ENCODE measurements at places on chromosomes 7 and 10.

DNA sequence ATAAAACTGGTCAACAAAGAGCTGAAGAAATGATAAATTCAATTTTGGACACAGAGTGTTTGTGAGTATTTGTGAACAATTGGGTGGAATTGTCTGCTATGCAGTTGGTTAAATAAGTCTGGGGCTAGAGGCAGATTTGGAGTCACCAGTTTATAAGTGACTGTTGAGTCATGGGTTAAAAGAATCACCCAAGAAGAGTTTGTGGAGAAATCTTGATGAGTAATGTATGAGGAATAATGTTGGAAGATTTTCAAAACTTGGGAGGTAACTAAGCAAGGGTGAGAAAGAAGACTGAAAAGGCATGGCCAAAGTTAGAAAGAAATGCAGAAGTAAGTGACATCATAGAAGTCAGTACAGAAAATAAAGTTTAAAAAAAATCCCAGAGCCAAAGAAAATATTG, 750.7 kb downstream of the MAGI2 start:
- no peak for DNase-seq

- no peak for DNase-seq
These were observed 402.6 kb downstream of the NEBL start for GRCh38 chr10:20494474-20494873.

GRCh38 chr7:139592801-139593461, 69.4 kb downstream of the CLEC2L start:
- no peak for DNase-seq

DNA sequence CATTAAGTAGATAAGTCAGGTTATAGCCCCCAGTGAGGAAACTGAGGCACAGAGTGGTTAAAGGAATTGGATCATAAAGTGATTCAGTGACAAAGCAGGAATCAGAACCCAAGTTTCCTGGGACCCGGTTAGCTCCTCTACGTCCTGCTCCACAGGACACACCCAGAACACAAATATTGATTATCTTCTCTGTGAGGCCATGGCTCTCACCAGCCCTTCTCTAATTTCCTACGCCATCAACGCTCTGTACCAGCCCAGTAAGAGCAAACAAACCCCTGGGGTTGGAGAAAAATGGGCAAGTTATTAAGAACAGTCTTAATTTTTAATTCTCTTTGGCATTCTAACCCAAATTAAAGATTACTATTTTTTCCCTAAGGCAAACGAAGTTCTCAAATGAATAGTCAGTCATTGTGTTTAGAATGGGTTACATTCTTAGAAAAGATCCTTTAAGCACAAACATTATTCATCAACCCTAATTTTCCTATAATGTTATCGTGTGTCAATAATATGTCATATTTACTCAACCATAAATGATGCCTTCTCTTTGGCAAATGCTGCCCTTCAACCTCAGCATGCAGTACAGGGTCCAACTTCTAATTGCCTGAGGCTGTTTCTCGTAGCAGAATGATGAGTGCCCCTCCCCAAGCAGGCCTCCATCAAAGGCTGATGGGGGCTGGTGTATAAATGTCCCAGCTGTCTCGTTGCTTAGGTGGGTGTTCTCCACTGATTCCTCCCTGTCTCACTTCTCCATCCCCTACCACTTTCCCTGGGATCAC, 25.4 kb upstream of the TM9SF3 start:
- no peak for DNase-seq

- no peak for DNase-seq
These were observed 81.0 kb upstream of the PRSS58 start for GRCh38 chr7:142338633-142339501.

GRCh38 chr7:30117896-30118295, 16.9 kb upstream of the MTURN start:
- DNase-seq, result no peak

DNA sequence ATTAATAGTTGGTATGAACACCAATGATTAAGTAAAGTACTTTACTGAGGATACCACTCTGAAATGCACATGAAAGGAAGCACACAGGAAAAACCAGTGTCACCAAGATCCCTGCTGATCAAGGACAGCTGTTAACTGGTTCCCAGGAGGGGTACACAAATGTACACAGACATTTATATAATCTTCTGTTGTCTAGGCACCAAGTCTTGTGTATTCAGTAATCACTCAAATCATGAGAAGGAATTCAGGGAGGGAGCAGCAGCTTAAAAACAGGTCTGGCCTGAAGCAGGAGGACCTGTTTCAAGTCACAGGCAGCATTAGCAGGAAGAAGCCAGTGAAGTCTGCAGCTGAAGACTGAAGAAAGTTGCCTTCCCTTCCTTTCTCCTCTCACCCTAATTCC, 18.7 kb downstream of the MPP7 start:
- DNase-seq, result no peak

GRCh38 chr10:110013630-110014293, 6.0 kb downstream of the ADD3 start:
- DNase-seq, result no peak

GRCh38 chr7:71553306-71553705, 421.4 kb downstream of the GALNT17 start:
- no peak for DNase-seq

DNA sequence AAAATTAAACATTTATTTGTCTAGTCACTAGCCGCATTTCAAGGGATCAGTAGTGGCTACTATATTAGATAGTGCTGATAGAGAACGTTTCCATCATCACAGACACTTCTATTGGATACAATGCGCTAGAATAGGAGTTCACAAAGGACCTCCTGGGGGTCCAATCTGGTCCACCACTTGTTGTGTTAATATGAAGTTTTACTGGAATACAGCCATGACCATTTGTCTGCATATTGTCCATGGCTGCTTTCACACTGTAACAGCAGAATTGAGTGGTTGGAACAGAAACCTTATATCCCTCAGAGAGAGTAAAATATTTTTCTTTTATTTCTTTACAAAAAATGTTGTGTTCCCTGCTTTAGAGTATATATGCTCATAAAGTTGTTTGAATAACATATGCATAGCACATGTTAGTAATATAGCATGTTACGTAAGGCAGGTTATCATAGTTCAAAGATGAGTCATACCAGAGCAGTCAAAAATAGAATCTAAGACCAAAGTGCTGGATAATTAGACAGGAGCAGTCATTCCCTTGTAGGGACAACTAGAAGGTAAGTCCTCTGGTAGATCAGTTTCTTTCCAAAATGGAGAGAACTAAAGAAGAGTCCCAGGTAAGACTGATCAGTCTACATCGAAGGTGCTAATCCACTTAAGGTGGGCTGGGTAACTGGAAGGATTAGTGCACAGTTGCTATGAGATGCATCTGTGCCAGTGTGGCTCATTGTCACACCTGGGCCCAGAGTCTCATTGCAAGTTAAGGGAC, 14.9 kb downstream of the BZW2 start:
- DNase-seq, result no peak

DNA sequence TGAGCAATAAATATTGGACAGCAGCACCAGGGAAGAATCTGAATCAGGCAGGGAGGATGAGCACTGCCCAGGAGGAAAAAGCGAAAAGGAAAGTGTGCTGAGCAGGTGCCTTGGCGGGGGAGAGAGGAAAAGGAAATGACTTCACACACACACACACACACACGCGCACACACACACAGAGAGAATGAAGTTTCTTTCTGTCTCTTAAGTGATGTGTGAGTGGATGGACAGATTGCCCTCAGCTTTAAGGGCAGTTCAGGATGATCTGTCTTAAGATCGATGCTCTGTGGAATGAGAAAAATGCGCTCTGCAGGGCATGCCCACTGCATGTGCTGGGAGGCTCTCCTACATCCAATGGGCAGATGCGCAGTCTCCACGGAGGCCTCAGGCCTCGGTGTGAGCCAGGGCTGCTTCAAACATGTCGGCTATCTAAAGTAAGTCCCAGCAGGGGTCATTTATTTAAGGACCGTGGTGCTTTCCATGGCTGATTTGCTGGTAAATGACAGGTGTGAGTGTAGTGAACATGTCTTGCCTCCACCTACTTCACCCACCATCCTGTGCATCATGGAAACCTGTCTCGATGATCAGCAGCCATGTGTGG, 2.5 kb upstream of the ACBD5 start:
- peak; percentile 30 for DNase-seq

GRCh38 chr7:151515276-151515565, 4.5 kb downstream of the RHEB start:
- no peak for DNase-seq

- DNase-seq, result no peak
These were observed 274.3 kb downstream of the ZMYND11 start for GRCh38 chr10:409408-410040.

DNA sequence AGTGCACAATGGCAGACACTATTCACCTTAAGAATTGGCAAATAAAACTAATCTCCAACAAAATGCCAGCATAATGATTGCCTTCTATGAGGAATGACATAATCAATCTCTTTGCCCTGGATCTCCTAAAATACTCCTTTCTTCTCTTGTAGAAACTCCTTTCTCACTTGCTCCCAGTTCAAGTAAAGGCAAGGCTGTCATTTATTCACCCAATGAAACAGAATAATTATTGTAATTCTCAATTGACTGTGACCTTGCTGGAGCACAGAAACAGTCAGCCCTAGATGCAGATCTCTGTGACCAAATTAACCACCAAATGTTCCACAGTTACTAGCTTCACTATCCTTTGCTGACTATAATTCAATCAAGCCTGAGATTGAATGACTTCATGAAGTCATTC, 99.3 kb downstream of the SEMA3C start:
- DNase-seq, result no peak

DNA sequence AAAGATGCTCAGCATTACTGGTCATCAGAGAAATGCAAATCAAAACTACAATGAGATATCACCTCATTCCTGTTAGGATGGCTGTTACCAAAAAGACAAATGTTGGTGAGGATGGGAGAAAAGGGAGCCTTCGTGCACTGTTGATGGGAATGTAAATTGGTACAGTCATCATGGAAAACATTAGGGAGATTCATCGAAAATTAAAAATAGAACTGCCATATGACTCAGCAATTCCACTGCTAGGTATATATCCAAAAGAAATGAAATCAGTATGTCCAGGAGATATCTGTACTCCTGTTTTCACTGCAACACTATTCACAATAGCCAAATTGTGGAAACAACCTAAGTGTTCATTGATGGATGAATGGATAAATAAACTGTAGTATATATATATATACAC, 228.1 kb downstream of the ACTR3B start:
- DNase-seq, result no peak

DNA sequence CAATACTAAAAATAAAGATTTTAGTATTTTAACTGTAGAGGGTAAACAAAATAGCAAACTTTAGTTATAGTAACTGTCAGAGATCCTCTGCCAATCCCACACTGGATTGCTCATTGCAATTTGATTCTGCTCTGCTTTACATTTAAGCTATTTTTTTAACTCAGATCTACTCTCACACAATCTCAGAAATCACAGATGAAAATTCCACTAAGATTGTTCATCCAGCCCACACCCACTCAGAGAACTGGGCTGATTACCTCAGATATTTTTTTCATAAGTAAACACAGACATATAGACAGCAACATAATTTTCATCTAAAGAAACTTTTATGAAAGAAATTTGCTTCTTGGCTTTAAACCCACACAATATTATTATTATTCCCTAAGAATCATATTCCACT, 7.0 kb downstream of the OSBPL3 start:
- DNase-seq, result no peak

DNA sequence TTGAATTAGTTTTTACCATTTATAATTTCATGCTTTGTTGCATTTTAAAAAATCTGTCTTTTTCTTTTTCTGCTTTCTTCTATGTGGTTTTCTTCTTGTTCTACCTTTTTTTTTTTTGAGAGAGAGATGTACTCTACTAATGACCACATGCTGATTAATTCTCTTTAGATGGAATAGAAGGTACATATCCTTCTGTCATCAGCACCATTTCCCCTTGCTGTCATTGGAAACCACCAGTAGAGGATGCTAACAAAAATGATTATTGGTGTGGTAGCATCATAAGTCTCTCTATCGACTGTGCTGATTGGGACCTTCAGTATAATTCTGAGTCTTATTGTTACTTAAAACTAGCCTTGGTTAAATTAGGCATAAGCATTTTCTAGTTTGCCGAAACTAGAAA, 3.6 kb downstream of the ZEB1 start:
- DNase-seq, result no peak

DNA sequence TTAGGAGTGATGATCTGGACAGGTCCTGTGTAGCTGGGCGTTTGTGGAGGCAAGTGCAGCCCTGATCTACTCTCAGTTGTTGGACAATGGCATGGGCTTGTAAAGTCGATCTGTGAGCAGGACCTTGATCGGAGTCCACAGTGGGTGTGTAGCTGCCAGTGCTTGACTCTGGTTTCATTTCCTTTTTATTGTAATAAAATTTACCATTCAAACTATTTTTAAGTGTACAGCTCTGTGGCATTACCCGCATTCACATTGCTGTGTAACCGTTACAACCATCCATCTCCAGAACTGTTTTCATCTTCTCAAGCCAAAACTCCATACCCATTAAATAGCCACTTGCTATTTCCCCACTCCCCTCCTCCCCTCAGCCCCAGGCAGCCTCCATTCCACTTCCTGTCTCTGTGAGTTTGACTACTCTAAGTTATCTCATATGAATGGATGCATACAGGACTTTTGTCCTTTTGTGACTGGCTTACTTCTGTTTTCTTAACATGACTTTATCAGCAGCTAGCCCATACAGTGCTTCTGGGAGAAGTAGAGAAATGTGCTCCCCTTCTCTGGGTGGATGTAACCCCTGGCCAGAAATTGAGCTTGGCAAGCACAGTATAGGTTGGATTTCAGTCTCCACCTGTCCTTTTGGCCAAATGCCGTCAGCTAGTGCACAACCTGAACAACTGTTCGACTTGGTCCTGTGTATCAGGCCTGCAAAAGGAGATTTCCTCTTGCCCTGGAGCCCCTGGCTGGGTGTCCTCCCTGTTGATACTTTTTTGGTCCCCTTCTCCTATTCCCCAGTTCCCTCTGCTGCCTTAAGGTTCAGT, 180.0 kb downstream of the LRMDA start:
- DNase-seq, result no peak

DNA sequence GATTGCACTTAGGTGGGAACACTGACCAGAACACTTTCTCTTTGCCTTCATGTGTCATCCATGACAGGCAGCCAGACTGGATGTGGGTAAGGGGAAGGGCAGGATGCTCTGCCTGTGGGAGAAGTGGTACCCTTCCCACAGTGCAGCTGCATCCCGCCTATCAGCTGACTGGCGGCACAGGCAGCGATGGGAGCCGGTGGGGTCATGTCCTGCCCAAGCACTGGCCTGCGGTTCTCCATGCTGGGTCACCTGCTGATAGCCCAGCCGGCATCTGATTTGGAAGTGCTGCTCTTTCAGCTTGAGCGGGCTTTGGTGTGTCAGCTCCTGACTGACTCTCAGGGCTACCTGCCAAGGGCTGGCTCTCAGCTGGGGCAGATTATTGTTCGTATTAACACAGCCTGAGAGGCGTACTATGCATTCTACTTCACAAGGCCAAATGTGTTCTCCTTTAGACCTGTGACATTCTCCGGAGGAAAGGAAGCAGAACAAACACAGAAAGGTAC, 105.2 kb upstream of the PDLIM1 start:
- no peak for DNase-seq

DNA sequence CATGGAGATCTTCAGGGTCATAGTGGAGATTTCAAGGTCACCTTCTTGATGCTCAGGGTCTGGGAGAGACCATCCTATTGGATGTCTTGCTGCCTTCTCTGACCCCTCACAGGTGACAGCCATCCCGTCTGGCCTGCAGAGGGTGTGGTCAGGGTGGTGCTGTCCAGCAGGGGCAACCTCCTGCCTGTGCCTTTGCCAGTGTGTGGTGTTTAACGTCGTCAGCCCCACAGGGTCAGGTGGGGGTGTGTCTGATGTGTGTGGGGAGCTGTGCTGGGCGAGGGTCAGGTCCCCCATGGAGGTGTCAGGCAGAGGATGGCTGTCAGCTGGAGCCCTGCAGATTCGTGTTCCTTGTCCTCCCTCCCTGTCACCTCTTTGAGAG, 16.5 kb downstream of the ADCY1 start:
- DNase-seq, result no peak

- no peak for DNase-seq
These were observed 366.6 kb upstream of the PFKP start for GRCh38 chr10:2700626-2701305.
